Spleen (tissue), 13 donors: ENCODE measurements at places on chromosomes 1 and 21. TPM values are rescaled to one million over a fixed set of nuclear protein-coding genes. Genes with fewer than 3 reads are reported as not detected.

OPRD1 gene
- polyA plus RNA-seq = not detected

COL16A1 gene
- polyA plus RNA-seq = 14.4 TPM

SH2D1B gene
- polyA plus RNA-seq = 1.5 TPM

WNT9A gene
- polyA plus RNA-seq = 0.08 TPM

COQ8A gene
- 44.9 TPM for polyA plus RNA-seq

KRTAP26-1 gene
- polyA plus RNA-seq = not detected

GRCh38 chr21:46093668-46094400 lies 4.1 kb upstream of the COL6A2 start:
- DNase-seq = peak; percentile 76

DNA sequence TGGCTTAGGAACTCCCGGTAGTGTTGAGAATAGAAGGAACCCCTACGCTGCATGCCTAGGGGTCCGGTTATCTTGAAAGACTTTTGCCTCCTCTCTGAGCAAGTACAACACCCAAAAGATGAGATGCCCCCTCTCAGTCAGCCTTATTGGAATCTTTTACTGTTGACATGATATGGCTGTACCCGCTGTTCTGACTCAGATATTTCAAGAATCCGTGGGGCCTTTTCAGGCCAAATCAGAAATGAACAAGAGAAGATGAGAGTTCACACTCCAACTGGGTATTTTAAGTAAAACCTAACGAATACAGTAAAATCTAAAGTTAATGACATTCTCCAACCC lies 164.2 kb downstream of the PPIAL4G start:
- DNase-seq = no peak

DNA sequence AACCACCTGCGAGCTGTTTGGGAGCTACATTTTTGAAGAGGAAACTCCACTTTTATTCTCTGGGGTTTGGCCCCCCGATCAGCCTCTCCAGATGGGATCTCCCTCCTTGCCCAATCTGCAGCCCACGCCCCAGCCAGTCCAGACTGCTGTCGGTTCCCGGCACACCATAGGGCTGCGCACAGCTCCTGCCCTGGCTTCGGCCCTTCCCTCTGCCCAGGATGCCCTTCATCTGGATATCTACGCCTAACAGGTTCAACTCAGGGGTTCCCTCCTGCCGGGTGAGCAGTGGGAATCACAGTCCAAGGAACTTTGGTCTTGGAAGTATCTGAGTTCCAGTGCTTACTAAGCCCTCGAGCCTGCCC lies 135.3 kb downstream of the KAZN start:
- DNase-seq = no peak

- no peak for DNase-seq
Measured at GRCh38 chr1:225918280-225918679, 5.8 kb downstream of the PYCR2 start.

DNA sequence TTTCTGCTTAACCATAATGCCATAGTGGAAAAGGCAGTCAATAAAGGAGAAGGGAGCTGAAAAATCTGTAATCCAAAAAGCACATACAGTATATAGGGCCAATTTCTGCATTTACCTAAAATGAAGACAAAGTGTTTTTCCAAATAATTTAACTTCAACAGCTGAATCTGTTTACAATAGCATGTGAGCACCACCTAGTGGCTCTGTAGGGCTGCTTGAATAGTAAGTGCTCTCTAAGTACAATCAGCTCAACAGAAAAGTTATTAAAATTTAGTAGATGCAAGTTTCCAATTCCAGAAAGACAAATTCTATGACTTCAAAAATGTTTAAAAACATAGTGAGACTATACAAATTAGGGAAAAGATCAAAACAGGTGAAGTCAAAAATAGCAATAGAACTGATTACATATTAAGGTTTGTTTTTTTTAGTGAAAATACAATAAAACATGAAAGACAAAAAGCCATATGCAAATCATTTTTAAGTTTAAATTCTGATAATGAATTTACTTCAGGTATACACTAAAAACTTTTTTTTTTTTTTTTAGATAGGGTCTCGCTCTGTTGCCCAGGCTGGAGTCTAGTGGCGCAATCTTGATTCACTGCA lies 220.0 kb downstream of the SETD4 start:
- no peak for DNase-seq

- no peak for DNase-seq
Measured at GRCh38 chr1:209600541-209600940, 17.0 kb downstream of the CAMK1G start.

DNA sequence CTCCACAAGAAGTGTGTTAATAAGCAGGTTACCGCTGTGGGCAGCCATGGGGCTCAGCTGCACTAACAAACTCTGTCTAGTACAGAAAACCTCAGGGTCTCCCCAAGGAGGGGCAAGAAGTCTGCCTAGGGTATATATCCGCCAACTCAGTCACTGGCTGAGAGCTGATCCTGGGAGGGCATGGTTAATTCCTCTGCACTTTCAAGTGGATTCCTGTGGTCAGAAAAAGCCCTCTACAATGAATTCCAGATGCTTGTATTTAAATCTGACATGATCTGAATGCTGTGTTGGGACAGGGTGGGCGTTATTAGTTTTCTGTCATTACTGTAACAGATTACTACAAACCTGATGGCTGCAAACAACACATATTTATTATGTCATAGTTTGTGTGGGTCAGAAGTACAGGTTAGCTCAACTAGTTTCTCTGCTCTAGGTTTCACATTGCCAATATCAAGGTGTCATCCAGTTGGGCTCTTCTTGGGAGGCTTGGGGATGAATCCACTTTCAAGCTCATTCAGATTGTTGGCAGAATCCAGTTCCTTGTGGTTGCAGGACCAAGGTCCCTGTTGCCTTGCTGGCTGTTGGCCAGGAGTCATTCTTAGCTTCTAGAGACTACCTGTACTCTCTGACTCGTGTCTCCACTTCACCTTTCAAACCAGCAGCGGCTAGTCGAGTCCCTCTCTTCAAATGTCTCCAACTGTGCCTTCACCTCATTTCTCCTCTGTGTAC lies 8.0 kb upstream of the SELE start:
- no peak for DNase-seq

DNA sequence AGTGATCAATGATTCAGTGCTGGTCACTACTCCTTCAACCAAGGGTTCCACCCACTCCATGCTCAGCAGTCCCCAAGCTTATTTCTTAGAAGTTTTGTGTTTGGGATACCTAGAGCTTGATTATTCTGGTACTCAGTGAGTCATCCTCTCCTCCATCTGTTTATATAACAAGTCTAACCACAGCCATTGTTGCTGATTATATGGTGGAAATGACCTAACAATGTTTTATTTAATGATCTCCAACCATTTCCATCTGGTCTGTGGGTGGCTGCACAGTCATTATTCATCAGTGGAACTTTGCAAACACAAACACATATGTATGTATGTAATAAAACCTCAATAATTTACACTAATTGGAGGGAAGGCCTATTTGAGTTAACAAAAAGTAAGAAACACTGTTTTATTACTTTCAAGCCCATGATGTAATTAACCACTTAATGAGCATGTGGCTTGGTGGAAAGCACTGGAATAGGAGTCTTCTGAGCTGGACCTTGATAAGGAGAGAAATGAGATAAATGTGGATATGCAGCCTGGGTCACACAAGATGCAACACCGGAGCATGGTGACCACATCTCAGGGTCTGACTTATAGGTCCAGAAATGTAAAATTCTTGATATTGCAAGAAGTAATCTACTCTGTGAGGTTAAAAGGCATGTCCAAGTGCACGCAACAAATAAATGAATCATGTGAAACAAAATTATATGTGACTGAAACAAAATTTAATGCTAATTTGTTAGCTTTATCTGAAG lies 99.0 kb upstream of the WLS start:
- DNase-seq = no peak

DNA sequence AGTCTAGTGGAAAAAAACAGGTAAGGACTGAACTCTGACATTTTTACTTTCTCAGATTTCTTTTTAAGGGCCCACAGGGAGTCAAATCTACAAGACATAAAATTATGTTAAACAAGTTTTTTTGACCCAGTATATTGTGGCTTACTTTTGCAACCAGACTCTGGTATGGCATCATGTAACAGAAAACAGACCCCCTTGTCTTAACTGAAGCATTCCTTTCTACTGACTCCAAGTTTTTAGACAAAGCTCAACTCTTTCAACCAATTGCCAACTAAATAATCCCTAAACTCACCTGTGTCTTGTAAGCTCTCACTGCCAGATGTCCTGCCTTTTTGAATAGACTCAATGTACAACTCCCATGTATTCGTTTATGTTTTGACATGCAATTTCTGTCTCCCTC lies 64.3 kb downstream of the FASLG start:
- DNase-seq = no peak

- no peak for DNase-seq
Measured at GRCh38 chr21:44374601-44375280, 21.3 kb downstream of the TRPM2 start.

DNA sequence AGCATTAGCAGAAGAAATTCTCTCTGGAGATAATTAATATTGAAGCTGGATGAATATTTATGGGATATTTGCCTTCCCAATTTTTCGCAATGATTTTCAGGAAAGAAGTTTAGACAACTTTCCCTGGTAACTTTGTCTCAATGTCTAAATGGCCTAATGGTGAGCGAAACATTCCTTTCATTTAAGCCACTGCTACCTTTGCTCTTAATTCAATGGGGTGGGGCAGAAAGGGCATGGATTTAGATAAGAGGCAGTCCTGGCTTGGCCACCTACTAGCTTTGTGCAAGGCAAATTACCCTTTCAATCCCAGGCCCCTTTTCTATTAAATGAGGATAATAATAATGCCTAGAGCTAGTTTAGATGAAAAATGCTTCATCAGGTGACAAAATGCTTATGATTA lies 27.1 kb upstream of the LYST start:
- no peak for DNase-seq

DNA sequence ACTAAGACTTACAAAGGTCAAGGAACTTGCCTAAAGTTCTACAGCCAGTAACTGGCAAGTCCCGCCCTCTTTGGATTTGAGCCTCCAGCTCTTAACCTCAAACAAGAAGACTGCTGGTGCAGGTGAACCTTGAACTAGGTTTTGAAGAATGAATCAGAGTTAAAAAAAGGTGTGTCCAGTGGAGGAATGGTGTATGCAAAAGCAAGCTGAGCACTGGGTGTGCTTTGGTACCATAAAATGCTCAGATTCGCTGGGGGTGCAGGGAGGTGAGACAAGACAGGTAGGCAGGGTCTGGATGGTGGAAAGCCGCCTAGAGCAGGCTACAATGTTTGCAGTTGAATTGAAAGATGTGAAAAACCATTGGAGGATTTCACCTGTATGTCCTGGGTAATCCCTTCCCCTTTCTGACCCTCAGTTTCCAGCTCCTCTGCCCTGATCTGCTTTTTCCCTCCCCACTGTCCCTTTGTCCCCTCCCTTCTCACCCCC lies 39.8 kb downstream of the FOXD2 start:
- DNase-seq = no peak

GRCh38 chr1:25694167-25695007 lies 77.8 kb downstream of the MAN1C1 start:
- no peak for DNase-seq

DNA sequence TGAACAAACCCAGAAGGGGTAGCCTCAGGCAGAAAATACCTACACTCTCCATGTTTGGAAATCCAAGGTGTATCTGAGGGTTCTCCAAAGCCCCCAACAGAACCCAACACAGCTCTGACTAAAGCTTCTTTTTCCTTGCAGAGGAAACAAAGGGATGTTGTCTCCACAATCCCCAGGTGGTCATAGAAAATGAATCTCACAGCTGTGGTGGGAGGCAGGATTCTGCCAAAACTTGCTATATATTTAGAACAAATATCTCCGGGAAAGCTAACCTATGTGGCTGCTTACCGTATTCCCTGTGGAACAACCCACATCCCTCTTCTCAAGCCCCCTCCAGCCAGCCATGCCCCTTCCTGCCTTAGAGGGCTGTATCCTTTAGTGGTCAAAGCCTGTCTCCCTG lies 406.1 kb downstream of the PRDM2 start:
- DNase-seq = no peak

DNA sequence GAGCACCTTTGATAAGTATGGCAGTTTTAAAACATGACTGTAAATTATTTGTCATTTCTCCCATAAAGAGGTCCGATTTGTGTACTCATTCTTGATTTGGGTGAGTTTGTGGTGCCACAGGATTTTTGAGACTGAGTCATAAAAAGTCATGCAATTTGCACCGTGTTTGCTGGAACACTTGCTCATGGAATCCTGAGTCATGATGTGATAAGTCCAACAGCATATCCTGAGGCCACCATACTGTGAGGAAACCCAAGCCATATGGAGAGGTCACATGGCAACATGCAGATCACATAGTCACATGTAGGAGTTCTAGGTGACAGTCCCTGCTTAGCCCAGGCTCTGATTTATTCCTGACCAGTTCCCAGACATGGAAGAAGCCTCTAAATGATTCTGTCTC lies 40.8 kb upstream of the PRRX1 start:
- no peak for DNase-seq

DNA sequence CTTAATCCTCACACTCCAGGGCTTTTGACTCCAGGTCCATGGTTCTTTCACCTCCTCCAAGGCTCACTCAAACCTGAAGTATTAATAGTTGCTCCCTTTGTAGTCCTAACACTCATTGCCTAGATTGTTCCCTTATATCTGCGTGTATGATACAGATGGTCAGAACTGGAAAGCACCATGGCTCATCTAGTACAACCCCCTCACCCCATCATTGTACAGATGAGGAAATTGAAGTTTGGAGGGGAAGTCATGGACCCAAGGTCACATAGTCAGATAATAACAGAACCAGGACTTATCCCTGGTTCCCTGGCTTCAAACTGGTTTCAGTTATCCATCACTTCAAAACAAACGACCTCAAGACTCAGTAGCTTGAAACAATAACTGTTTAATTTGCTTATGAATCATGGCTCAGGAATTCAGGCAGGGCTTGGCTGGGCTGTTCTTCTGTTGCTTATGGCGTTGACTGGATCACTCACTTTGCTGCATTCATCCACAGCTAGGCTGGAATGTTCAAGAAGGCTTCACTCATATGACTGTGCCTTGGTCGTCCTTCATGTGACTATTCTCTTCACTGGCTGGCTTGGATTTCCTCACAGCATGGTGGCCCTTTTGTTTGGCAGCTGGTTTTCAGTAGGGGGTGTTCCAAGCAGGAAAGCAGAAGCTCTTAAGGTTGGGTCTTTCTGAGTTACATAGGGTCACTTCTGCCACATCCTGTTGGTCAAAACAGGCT lies 5.0 kb downstream of the NOS1AP start:
- DNase-seq = no peak

GRCh38 chr1:213779228-213779627 lies 208.5 kb upstream of the PROX1 start:
- no peak for DNase-seq

DNA sequence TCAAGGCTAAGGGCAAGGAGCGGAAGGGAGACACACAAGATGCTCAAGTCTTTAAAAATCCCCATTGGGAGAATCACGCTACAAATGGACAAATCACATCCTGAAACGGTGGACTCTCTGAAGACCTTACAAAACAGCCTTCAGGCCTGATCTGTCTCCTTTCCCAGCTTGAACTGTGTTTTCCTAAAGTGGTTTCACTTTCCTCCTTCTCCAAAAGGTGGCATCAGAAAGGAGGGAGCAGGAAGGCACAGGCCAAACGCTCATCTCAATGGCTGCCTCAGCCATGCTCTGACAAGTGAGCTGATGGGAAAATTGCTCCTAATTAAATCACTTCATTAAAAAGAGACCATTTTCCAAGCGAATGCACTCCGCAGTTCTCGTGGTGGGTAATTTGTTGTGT lies 47.7 kb downstream of the UTP25 start:
- no peak for DNase-seq

GRCh38 chr1:235766794-235767285 lies 99.9 kb downstream of the LYST start:
- DNase-seq = no peak

- DNase-seq = peak; percentile 69
Measured at GRCh38 chr1:2935751-2936390, 85.4 kb upstream of the ACTRT2 start.
